ENCODE measurements at places on chromosomes 11 and 22.
A peak's percentile ranks its signal among the peaks of the same experiment; 100 is the strongest.

DNA sequence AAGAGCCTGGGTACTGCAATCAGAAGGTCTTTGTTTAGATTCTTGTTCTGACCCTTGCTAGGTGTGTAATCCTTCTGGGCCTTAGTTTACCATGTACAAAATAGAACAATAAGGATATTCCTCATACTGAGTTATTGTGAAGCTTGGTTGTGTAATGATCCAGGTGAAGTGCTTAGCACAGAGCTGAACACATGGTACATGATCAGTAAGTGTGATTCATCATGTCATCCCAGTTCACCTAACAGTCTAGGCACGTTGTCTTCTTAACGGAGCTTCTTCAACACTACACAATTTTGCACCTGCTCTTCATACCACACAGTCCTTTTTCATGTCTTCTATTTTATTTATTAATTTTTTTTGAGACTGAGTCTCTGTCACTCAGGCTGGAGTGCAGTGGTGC, 234.3 kb upstream of the TENM4 start:
- DNase-seq = no peak

DNA sequence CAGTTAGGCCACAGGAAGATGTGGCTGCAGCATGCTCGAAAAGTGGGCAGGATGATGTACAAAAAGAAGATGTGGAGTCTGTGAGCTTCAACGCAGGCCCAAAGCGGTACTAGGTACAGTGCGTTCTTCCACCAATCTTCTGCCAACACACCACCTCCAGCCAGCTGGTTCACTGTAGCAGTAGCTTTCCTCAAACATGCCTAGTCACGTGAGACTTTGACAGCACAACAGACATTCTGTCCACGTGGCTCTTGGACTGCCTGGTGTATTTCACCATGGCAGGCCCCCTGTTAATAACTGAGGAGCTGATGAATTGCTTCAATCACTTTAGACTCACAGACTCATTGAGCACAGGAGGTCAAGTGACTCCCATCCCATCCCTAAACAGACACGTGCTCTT, 14.1 kb downstream of the SYN3 start:
- DNase-seq = no peak

- no peak for DNase-seq
Measured at GRCh38 chr22:48585916-48586798, 1241.5 kb downstream of the BRD1 start.

GRCh38 chr22:30926706-30927105, 41.9 kb downstream of the MORC2 start:
- DNase-seq = no peak

- DNase-seq = no peak
Measured at GRCh38 chr11:63906585-63906984, 10.4 kb downstream of the RCOR2 start.

- DNase-seq = peak; percentile 15
Measured at GRCh38 chr11:69497221-69497787, 15.8 kb downstream of the LINC01488 start.

DNA sequence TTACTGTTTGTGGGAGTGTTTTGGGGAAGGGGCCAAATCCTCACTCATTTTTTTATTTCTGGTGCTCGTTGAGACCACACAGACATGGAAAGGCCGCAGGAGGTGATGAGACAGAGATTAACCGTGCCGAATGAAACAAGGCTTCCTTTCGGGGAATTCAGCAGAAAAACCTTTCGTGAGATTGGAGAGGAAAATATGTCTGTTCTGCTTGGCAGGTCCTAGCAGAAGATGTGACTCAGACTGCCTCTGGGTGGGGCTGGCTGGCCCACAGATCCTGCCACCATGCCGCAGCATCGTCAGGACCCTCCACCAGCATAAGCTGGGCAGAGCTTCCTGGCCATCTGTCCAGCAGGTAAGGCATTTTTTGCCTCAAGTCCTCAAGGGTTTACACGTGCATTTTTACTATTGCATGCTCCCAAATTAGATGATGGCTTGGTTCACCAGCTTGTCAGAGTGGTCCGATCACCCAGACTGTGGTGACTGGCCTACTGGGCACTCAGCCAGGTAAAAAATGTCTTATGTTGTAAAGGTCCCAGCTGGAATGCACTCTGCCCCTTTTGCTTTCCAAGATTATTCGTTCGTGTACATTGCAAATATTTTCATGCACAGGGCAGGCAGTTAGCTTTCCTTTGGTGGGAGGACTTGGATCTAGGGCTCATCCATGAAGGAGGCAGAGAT, 1.5 kb downstream of the DDB2 start:
- DNase-seq = no peak

DNA sequence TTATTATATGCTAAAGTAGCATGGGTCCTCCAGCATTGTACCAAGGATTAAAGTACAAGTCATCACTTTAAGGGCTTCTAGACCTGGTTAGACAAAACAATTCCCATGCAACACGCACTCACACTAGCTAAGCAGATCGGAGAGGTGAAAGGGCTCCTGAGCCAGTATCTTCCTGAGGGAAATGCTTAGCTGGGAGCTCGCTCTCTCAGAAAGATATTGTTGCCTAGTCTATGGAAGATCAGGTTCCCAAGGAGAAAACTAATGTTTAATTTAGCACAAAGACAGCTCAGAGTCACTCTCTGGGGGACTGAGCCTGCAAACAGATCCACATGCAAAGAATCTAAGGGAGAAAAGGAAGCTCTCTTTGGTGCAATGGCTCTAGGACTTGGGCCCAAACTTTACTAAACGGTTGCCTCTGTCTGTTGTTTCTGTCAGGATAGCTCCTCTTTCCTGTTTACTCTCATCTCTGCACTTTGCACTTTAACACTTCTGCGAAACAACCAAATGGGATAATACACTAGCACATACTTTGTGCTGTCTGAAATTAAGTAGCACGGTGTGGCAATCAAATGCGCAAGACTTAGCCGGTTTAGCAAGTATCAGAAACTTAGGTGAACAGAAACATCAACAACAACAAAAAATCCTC, 10.7 kb downstream of the MAML2 start:
- no peak for DNase-seq

- DNase-seq = no peak
Measured at GRCh38 chr22:41695211-41695610, 4.1 kb upstream of the MEI1 start.

GRCh38 chr22:21694795-21695429, 29.1 kb downstream of the PPIL2 start:
- no peak for DNase-seq

DNA sequence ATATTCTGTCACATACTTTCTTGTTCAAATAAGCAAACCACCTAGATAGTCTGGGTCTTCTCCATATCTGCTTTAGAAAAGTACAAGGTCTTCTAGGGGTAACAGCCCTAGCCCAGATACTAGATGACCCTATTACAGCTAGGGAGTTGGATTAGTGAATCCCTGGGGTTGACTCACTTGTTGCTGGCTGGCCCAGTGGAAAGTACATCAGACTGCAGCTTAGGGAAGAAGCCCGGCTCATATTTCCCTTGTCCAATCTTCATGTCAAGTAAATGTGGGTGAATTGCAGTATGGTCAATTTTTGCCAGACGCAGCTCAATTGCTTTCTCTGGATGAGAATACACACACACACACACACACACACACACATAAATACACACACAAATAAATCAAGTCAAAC, 79.1 kb upstream of the SCUBE2 start:
- DNase-seq = no peak

DNA sequence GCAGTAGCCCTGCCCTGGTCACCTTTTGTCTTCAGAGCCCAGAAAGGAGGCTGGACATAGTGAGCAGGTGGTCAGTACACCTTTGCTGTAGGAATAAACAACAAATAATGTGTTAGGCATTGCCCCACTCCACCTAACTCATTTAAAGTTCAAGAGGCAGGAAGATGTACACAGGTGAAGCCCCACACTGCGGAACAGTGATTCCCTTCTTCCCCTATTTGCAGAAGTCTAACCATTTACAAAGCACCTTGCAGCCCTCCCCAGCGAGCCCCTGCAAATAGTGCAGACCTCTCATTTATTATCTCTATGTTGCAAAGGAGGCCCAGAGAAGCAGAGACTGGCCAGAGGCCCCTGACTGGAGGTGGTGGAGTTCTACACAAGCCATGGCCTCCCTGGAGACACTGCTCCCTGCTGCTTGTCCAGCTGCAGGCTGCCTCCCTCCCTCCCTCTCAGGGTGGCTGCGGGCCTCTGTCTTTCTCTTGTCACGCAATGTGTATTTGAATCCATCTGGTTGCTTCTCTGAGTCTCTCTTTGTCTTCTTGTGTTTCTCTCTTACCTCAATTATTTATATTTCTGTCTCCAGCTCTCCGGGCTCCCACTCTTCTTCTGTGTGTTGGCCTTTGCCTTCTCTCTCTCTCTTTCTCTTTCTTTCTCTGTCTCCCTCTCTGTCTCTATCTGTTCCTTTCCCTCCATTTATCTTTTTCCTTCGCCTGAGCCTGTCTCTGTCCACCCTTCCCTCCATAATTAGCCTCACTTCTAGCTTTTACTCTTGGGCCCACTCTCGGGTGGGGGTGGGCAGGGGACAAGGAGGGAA, 59.1 kb upstream of the PRDM11 start:
- DNase-seq = peak; percentile 6

DNA sequence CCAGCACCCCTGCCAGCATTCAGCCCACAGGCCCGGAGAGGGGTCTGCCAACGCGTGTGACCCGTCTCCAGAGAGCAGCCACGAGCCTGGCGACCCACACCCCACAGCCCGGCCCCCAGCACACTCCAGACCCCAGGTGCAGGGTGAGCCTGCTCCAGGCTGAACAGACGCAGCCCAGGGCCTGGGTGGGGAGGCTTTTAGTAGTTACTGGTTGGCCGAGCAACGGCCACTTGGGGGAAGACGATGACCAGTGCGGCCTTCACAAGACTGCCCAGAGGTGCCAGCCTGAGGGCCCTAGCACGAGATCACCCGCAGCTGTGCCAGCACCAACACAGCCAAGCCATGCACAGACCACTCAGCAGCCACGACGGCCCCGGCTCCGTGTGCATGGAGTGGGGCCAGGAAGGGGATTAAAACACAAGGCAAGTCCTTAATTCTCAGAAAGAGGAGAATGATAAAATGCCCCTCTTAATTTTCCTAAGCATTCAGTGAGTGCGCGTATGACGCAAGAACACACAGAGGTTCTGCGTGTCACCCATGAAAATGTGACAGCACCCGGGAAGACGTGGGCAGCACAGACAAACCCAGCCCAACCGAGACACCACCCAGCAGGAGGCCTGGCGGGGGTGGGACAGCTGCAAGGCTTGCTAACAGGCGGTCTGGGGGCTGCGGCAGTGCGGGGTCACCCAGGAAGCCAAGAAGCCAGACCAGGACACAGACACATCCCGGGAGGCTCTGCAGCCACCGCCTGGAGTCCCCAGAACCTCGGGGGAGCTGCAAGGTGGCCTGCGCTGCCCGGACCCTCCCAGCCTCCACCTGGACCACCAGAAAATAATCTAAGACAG, 47.6 kb downstream of the BRD1 start:
- DNase-seq = no peak

DNA sequence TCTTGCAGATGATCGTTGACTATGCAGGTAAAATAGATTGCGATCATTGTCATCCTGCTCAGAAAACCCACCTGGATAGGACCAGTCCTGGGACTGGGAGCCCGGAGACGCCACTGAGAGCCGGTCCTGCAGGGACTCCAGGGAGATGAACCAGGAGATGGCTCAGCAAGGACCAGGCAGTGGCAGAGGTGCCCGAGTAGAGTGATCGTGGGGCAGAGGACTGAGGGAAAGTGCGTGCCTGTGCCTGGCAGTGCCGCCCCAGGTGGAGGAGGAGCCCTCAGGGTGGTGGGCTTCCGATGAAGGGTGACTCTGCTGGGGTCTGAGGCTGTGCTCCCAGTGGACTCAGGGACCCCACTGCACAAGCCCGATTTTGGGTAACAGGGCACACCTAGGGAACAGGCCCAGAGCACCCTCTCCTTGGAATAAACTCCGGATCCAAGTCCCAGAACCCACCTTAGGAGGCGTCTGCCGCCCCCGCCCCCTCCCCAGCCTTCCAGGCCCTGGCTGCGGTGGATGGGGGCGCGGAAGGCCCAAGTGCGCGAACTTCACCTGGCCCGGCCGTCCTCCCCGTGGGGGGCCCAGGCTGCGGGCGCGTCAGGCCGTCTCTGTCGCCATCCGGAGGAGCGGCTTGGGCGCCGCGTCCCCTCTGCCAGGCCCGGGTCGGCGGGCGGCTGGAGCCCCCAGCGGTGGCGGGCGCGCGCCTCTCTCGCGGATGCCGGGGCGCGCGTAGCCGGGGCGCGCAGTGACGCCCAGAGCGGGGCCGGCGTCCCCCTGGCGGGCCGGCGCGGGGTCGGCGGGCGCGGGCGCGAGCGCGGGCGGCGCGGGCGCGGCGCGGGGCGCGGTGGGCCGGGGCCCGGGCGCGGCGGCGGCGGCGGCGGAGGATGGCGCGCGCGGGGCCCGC, 1338.8 kb downstream of the BRD1 start:
- peak; percentile 54 for DNase-seq

DNA sequence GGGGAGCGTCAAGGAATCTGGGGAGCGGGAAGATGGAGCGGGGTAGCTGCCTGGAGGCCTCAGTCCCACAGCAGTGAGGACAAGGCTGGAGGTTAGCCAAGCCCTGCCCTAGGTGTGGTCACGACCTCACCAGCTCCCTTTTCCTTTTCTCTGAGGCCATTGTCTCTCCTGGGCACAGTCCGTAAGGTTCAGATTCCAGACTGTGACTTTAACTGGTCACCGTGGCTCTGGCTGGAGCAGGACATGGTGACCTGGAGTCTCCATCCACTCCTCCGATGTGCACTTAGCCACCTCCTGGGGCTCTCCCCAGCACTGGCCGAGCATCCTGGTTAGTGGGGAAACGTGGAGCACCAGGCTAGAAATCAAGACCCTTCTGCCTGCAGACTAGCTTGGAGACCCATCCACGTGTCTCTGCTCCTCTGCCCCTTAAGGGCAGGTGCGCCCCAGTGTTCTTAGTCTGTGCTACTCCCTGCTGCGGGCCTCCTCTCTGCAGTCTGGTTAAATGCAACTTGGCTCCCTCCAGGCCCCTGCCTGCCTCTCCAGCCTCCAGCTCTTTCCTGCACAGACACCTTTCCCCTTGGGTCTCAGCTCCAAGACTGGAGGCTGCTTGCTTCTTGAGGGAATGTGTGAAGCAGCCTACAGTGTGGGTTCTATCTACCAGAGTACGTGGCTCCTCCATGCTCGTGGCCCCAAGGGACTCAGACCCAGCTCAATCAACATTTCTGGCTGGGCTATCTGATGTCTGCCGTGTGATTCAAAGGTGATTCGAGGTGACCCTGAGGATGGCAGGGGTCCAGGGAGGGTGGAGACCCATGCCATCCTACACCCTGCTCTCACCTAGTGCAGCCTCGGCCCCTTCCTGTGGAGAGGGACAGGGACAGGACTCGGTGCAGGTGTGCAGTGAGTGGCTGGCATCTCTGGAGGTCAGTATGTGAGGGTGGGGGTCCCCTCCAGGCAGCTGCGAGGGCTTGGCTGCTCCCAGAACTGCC, 5.2 kb downstream of the SLC25A1 start:
- DNase-seq = no peak

- no peak for DNase-seq
Measured at GRCh38 chr11:74276581-74276980, 34.9 kb downstream of the P4HA3 start.

DNA sequence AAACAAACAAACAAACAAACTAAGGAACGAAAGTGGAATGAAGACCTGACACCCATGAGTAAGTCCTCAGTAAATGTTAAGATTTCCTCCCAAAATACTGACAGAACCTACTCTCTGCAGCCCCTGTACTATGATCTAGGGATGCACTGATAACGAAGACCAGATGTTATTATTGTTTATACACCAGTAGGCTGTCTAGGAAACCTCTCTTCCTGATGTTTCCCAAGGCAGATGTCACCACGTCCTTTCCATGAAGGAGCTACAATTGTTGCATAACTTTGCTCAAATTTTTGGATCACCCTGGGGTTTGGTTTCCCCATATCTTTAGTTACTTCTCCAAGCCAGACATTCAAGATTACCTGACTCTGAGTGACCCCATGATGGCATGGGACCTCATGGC, 340.7 kb downstream of the MIAT start:
- DNase-seq = no peak

Measured in C1 segment of cervical spinal cord (tissue), 14 donors.